ENCODE measurements at places on chromosomes 6 and 20. TPM values are rescaled to one million over a fixed set of nuclear protein-coding genes. Genes with fewer than 3 reads are reported as not detected.

MOCS1 gene
- 24.2 TPM for total RNA-seq

MUC22 gene
- total RNA-seq, result not detected

WFDC2 gene
- total RNA-seq, result 3.1 TPM

CAGE1 gene
- total RNA-seq, result 0.07 TPM

DEFB124 gene
- total RNA-seq, result not detected

RAMACL gene
- 1.3 TPM for total RNA-seq

SIRPB1 gene
- total RNA-seq, result 0.39 TPM
